NB4 (cell line): ENCODE measurements at places on chromosomes 6 and 20.

DNA sequence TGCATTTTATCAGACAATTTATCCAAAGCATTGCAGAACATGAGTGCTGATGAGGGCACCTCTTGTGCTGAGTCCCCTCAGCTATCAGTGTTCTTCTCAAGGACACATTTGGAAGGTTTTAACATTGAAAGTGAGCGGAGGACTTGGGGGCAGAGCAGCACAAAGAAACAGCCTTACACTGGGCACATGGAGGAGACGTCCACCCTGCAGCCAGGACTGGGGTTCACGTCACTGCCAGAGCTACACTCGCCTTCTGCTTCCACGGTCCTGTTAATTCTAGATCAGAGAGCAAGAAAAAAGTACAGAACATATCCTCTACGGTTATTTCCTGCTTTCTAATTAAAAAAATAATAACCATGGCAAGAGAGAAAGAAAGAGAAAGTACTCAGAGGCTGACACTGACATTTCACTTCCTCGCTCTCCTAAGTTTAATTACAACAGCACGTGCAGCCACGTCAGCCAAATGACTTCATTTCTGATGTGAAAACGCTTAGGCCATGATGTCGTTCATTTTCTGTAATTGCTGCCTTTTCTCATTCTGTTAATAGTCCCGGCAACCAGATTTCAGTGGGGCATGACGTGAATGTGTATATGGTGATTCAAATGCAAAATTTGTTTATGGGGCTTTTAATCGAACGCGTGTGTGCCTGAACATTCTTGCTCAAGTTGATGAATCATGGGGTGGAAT, 5.1 kb downstream of the PRND start:
- DNase-seq = peak; percentile 18

- no peak for DNase-seq
These were observed 62.8 kb upstream of the SDHAF4 start for GRCh38 chr6:70503813-70504465.

GRCh38 chr6:128425856-128426255, 94.5 kb downstream of the PTPRK start:
- no peak for DNase-seq

GRCh38 chr6:53959717-53960116, 151.5 kb upstream of the MLIP start:
- no peak for DNase-seq

DNA sequence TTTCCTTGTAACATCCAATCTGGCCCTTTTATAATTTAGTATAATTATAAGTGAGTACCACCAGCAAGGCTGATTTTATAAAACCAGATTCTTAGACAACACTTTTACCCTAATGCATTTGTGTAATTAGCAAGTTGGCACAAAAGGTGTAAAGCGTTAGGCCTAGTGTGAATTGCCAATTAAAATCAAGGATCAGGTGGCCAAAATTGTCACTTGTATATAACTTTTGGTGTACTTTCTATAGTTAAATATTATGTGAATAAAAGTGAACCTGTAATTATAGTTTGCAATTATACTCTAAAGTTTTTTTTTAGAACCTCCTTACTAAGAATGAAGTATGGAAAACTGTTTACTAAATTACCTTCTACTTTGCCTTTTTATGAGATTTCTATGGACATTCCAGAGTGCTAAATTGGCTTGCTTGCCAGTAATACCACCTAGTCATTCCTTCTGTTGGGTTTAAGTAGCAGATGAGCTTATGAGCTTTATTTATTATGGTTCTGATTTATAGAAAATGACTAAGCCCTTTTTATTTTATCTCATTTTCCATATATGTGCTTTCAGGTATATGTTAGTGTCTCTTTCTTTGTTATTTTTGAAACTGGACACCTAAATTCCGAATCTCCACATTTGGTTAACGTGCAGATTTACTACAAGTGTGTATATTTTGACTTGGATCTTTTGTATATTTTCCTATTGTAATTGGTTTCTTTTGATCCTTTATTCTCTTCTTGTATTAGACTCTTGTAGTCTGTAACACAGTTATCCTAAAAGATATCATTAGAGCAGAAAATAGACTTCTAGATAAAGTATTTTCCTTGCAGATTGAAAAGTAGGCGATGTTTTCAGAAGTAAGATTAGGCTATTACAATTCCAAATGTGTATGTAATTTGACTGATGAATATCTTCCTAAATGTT, 3.9 kb downstream of the STXBP5 start:
- DNase-seq = no peak

DNA sequence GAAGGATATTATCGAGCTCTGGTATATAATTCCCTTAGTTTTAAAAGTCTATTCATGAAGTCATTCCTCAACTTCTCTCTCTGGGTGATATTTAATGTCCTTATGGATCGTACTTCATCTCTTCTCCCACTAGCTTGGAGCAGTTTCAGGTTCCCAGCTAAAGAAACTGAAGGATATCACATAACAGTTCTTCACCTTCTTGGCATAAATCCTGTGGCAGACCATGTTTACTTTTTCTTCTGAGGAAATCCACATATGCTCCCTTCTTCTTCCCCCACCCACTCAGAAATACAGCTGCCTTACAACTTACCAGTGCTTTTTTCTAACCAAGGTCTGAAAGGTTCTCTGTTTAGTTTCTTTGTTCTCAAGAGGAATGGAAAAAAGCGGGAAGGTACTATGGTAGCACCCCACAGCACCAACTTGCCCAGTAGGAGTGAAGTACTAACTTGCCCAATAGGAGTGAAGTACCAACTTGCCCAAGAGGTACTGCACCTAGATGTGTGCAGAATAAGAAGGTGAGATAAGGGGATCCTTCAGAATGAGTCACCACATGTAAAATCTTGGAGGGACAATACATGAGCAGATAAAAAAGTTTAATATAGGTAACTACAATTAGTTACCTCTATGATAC, 53.1 kb downstream of the TSPYL4 start:
- DNase-seq = no peak

DNA sequence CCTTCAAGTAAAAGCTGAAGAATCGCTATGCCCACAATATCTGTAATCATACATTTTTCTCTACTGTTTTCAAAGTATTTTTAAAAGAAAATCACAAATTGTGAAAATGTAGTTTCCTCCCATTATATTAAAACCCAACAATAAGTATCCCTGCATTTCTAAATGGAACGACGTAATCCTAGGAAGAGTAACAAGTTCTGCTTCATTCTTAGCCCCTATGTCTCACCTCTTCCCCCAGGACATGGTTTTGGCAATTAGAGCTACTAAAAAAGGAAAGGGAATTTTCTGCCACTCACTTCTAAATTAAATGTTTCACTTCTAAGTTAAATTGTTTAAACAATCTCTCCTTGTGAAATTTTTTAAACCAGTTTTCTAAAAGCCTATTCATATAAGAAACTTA, 47.4 kb downstream of the TBPL1 start:
- DNase-seq = no peak

- DNase-seq = no peak
These were observed 162.2 kb upstream of the BMP5 start for GRCh38 chr6:56037601-56038000.

- DNase-seq = no peak
These were observed 10.7 kb upstream of the SLC17A4 start for GRCh38 chr6:25743868-25744267.

- DNase-seq = peak; percentile 14
These were observed 169.0 kb downstream of the TBC1D7 start for GRCh38 chr6:13159300-13159699.

DNA sequence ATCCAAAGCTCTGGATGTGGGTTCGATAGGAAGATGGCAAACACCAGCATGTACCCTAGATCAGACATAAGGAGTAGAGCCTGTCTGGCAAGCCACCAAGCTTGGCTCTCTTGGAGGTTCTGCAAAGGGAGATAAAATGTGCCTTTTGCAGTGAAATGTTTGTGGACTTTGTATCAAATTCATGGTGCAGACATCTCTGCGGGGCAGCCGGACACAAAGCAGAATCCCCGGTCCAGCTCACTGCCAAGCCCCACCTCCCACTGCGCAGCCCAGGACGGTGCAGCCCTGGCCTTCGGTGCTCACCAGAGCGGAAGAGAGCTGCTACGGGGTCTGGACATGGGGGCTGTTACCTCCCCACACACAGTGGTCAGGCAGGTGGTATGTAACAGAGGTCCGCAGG, 333.6 kb upstream of the JARID2 start:
- no peak for DNase-seq

DNA sequence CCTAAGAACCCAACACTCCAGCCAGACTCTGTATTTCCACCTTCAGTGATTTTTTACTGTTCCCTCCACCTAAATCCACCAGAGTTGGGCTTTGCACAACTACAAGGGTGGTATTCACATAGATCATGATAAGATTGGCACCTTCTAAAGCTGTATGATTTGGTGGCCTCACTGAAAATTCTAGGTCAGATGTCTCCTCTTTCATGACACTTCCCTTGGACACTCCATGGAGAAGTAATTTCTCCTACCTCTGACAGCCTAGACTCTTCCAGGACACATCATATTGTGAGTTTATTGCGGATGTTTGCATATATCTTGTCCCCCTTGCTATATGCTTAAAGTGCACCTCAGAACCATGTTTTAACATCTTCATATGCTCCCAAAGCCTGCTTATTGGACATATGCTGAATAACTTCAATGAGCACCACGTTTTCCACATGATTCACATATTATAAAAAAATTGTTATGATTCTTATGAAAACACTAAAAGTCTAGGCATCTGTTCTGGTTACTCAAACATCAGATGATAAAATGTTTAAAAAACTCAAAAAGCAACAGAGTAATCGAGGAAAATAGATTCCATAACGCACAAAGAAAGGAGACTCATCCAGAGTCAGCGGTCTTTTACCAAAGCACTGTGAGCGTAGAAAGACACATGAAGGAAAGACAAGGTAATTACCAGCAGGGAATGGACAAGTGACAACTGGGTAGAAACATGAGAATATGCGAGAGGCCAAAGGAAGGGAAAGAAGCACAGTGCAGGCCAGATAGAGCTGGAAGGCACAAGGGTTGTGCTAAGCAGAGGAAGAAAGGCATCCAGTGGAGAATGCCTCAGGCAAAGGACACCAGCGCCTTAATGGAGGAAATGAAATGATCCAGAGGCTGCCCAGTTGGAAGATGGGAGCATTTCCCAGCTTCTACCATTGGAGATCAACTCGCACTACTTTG, 46.5 kb downstream of the KIF16B start:
- no peak for DNase-seq

DNA sequence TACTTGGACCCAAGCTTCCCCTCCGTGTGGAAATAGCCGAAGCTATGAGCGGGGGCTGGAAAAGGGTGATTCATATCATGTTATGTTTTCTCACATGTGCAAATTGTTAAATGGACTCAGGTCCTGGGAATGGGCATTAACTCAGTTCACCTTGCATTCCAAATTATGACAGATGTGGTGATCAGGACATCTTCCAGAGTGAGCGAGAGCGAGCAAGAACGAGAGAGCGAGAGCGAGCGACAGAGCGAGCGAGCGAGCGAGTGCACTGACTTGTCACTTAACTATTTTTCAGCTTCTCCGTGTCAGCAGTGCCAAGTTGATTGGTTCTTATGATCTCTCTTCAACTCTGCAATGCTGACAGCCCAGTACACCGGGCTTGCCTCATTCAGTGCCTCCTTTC, 437.4 kb upstream of the NRSN1 start:
- DNase-seq = no peak

DNA sequence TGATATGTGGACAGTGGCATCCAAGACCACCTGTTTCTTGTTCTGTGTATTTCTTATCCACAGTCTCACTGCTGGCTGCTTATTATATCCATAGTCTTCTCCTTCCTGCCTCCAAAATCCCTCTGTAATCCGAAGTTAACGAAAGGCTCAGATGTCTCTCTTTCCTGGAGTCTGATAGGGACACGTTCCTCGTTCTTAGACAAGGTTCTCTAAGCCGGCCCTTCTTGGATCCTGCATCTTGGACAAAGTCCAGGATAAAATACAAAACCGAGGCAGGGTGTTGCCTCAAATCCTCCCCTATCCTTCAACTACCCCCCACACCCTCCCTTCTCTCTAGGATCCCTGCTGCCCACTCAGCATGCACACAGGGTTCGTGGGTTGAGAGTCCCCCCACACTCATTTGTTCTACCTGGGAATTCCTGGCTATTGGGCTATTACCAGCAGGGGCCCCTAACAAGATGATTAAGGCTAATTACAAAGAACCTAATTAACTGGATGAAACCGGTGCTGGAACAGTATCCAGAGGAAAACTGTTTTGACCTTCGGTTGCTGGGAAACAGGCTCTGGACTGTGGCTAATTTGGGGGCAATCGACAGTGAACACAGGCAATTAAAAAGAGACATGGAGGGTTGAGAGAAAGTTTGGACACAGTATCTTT, 32.7 kb upstream of the MRPS10 start:
- no peak for DNase-seq

GRCh38 chr6:167005350-167006159, 6.4 kb downstream of the CEP43 start:
- no peak for DNase-seq

DNA sequence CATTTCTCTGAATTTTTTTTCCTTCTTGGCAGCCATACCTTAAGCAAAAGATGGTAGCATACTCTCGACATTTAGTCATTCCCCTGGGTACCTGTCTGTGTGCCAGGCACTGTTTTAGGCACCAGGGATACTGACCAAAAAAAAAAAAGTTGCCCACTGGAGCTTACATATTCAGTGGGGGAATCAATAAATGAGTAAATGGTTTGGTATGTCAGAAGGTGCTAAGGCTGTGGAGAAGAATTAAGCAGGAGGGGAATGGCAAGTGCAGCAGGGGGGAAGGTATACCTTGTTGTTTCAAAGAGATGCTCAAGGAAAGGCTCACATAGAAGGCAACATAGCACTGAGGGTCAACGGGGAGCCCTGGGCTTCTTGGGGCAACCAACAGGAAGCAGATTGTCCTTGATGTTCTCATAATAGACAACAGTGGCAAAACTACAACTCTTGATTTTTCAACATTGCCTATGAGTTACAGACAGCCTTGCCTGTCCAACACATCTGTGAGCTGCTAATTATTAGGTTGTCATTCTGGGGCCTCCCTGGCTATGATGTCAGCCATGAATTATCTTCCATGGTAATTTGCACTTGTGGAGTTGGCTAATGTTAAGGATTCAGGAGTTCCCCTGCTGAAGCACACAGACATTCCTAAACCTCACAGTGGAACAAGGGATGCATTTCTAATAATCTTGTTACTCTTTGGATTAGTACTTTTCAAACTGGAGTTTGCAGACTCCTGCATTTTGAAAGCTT, 19.6 kb downstream of the NT5E start:
- DNase-seq = no peak

DNA sequence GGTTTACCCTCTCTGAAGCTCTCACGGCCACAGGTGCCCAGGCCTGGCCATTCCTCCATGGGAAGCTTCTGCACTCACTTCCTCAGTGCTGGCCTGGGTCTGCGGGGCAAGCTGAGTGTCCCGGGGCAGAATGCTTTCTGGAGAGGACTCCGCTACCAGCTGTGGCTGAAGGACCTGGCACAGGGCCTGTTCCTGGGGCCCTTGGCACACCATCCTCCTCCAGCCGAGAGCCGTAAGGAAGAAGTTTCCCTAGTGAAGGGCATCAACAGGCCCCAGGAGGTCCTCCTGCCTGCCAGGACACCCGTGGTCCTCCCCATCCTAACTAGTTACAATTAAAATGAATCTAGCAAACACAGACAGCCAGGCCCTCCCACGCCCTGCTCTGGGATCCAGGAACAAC, 14.0 kb upstream of the KCNK15 start:
- DNase-seq = no peak
